Omental fat pad (tissue), 4 donors: ENCODE measurements at places on chromosomes 1 and 21. TPM values are rescaled to one million over a fixed set of nuclear protein-coding genes. Genes with fewer than 3 reads are reported as not detected.

GRCh38 chr1:165287329-165287728 is 69.2 kb downstream of the LMX1A start:
- no peak for DNase-seq

- DNase-seq, result no peak
Observed at GRCh38 chr1:20426371-20426770, 59.6 kb downstream of the CAMK2N1 start.

DNA sequence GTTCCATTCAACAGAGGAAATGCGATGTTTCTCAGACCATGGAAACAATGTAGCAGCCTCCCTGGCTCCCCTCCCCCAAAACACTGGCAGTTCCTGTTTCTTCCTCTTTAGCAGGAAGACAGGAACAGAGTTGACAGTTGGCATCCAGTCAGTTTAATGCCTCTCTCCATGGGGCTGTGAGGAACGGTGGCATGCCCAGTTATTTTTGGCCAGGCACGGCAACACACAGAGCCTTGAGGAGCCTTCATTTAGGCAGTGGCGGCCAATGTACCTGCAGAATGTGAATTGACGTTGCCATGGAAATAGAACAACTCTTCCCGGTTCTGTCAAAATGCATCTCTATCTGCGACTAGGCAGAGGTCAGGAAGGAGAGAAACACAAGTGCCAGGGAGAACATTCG is 330.6 kb downstream of the DSCAM start:
- DNase-seq, result no peak

- no peak for DNase-seq
Observed at GRCh38 chr1:204074274-204075138, 1.6 kb downstream of the SOX13 start.

GRCh38 chr1:164753521-164754077 is 194.6 kb downstream of the PBX1 start:
- DNase-seq, result no peak

FAAP20 gene
- 14.2 TPM for total RNA-seq
